T-cell (primary cell): ENCODE measurements at places on chromosomes 12 and 14. TPM values are rescaled to one million over a fixed set of nuclear protein-coding genes. Genes with fewer than 3 reads are reported as not detected.

GRCh38 chr12:70609203-70609602, 28.0 kb downstream of the PTPRB start:
- H3K4me1 ChIP-seq, result peaks cover 5% of the 10 kb centered on the region
- H3K4me3 ChIP-seq, result peak overlapping the region; percentile 29
- no peak overlapping the region for H3K27ac ChIP-seq
- H3K27me3 ChIP-seq, result peaks cover 4% of the 10 kb centered on the region

The CLEC1B gene
- total RNA-seq, result 0.50 TPM

GRCh38 chr12:41023836-41024235, 164.3 kb upstream of the PDZRN4 start:
- DNase-seq, result no peak
- H3K27me3 ChIP-seq, result no peaks in the 10 kb centered on the region
- no peaks in the 10 kb centered on the region for H3K4me1 ChIP-seq
- no peaks in the 10 kb centered on the region for H3K36me3 ChIP-seq

The SMIM41 gene
- total RNA-seq, result not detected

DNA sequence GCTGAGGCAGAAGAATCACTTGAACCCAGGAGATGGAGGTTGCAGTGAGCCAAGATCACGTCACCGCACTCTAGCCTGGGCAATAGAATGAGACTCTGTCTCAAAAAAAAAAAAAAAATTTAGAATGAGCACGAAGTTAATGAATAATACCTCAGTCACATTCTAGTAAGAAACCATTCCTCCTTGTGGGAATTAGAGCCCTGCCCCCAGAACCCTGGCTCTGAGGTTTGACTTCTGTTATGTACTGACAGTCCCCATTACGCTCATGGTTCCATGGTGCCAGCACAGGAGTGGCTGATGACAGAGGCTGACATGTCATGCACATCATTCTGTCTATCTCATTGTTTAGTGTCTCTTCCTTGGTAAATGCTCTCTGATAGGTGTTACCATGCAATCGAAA, 132.6 kb upstream of the FGD4 start:
- no peak overlapping the region for H3K4me3 ChIP-seq
- no peak overlapping the region for H3K27ac ChIP-seq
- H3K4me1 ChIP-seq, result no peaks in the 10 kb centered on the region
- H3K36me3 ChIP-seq, result no peaks in the 10 kb centered on the region
- H3K27me3 ChIP-seq, result no peaks in the 10 kb centered on the region

The PPTC7 gene
- 36.6 TPM for total RNA-seq

The BMAL2 gene
- 0.76 TPM for total RNA-seq
